ENCODE measurements at places on chromosomes 7 and 10.
A peak's percentile ranks its signal among the peaks of the same experiment; 100 is the strongest.

- DNase-seq, result no peak
Observed at GRCh38 chr7:107854989-107855388, 36.0 kb upstream of the DLD start.

DNA sequence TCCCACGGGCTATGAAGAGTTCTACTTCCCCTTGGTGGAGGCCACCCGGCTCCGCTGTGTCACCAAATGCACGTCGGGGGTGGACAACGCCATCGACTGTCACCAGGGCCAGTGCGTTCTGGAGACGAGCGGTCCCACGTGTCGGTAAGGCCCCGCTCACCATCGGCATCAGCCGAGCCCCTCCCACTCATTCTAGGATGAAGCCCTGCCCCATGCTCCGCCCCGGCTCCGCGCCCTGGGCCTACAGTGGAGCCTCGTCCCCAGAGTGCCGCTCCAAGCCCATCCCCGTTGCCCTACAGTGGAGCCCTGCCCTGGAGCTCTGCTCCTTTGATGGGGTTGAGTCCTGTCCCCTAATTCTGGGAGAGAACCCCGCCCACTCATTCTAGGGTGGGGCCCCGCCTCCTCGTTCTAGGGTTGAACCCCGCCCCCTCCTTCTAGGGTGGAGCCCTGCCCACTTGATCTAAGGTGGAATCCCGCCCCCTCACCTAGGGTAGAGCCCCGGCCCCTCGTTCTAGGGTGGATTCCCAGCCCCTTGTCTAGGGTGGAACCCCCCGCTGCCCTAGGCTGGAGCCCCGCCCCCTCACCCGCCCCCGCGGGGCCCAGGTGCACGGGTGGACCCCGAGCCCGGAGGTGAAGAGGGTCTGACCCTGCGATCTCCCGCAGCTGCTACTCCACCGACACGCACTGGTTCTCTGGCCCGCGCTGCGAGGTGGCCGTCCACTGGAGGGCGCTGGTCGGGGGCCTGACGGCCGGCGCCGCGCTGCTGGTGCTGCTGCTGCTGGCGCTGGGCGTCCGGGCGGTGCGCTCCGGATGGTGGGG lies 3.4 kb upstream of the MUC12 start:
- no peak for DNase-seq

DNA sequence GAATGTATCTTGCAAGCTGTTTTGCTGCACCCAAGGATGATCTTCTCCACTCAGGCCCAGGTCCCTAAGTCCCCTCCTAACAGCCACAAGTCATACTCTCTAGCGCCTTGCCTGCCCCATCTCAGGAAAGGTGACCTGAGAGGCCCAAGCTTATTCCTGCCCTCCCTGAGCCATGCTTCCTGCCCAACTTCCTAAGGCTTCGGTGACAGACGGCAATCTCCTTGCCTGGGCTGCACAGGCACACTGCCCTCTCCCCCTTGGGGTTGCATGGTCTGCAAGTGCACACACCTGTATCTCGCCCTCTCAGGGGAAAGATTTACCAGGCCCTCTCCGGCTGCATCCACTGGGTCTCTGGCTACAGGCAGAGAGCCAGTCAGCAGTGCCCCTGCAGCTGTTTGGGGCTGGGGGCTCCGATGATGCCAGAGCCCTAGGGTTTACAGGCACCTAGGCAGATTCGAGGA lies 771 bp upstream of the ADIRF start:
- no peak for DNase-seq

DNA sequence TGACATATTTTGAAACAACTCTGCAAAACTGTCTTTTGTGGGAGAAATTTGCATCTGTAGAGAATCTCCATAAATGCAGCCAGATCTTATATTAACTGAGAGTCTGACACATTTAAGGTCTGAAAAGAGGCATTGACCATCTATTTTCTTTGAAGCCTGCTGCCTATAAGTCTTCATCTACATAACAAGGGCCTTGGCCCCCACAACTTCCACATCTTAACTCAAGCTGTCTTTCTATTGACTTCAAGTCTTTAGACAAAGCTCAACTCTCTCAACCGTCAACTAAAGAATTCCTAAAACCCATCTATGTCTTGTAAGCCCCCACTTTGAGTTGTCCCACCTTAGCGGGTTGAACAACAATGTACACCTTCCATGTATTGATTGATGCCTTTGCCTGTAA lies 72.4 kb upstream of the ADCY1 start:
- DNase-seq, result no peak

- DNase-seq, result no peak
Observed at GRCh38 chr7:2929321-2930201, 85.5 kb upstream of the GNA12 start.

DNA sequence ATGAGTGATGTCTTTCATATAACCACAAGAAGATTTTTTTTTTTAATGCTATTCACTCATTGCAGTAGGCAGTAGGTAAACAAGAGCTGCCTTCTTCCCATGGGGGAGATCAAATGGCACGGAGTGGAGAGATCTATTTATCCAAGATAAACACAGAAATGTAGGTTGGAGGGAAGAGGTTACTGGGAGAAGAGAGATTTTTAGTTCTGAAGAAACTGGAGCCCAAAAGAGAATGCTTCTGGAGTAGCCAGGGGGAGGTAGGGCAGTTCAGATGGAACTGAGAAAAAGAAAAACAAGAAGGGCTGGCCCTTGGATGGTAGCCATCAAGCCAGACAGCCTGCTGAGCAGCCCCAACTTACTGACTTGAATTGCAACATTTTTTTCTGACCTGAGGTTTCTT lies 270.1 kb upstream of the TPK1 start:
- DNase-seq, result no peak

DNA sequence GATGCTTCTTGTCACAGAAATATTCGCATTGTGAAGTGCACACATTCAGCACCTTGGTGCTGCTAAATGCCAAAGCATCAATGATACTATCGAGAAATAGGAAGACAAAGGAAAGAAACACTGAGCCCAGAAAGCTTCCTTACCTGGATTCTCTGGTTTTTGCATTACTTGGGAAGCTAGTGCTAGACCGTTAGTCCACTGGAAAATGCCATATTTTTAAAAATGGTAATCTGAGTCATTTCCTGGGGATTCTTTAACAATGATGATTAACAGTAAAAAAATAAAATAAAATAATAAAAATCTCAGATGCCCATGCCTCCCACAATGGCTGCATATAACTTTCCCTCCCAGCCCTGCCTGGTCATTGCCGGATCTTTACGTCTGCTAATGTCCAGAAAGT lies 420.1 kb upstream of the MGMT start:
- DNase-seq, result no peak

DNA sequence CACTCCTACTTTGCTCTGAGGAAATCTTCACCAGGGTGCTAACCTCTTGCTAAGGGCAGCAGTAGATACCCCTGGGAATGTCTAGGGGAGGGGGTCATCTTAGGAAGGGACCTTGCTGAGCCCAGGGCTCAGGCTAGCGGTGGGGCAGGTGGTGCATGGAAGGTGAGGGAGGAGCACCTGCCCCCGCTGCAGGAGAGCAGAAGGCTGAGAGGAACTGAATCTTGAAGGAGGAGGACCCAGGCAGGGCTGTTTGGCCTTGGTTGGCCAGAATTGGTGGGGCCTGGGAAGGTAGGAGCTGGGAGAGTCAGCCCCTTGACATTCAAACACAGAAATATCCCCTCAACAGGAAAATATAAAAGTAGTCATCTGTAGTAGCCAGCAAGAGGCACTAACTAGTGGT lies 7.0 kb downstream of the CALHM3 start:
- DNase-seq, result no peak

DNA sequence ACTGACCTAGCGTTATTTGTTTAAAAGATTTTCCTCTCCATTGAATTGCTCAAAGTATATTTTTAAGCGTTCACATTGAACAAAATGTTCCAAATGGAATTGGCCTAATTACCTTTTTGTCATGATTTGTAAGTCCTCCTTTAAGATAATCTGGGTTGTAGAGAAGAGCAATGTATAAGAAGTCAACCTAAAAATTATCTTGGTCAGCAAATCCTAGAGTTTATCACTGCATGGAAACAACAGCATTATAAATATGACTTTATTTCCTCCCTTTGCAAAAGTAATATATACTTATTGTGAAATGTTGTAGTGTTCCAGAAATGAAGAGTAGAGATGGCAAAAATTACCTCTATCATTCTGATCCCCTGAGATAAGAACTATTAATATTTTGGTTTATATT lies 59.2 kb downstream of the TAX1BP1 start:
- no peak for DNase-seq

- DNase-seq, result no peak
Observed at GRCh38 chr10:49738616-49739360, 23.3 kb downstream of the OGDHL start.

DNA sequence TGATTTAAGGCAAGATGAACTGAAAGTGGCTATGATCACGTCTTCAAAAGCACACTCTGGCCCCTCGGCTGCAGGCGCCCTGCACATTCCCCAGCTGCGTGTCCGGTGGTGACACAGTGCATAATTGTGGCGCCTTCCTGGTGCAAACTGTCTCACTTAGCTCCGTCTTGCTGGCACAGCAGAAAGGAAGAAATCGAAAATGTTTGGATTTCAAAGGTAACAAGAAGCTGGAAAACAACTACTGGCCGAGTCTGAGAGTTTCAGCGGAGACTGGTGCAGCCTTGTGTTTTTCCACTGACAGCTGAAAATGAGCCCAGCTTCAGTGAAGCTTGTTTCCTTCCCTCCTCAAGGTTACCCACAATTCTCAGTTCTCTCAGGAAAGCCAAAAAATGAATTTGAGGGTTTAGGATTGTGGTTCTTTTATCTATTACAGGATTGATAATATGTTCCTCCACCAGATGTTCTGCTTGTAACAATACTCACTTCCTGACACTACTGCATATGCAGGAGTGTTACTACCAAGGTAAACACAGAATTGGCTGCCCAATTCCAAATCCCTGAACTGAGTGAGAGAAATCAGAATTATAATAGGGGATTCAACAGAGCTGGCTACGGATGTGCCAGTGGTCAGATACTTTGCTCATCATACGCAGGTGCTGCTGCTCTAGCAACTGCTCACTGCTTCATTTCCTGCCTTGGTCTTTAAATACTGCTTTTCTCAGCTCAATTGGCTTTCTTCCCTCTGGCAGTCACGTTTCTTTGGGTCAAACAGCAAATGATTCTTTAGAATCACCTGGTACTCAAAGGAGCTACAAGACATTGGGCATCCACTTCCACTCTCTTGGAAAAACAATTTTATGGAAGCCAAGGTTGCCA lies 63.7 kb downstream of the TRUB1 start:
- DNase-seq, result no peak

GRCh38 chr7:22885797-22886261 lies 63.2 kb upstream of the TOMM7 start:
- DNase-seq, result no peak

GRCh38 chr7:68776326-68776725 lies 821.9 kb upstream of the AUTS2 start:
- DNase-seq, result no peak

GRCh38 chr10:84493951-84494848 lies 165.8 kb downstream of the CCSER2 start:
- no peak for DNase-seq

DNA sequence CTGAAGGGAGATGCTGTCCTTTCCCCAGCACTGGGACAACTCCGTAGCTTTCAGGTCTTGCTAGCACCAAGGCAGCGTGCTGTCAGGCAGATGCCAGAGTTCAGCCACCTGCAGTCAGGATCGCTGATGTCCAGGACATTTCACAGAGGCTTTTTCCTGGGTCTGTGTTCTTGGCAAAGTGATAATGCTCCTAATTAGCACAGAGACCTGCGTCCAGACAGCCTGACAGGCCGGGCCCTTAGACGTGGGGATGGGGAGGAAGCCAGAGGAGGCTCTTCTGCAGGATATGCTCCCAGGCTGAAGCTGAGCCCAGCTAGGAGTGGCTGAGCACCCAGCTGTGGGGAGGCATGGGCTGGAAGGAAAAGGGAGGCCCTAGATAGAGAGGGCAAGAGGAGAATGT lies 82.5 kb upstream of the TBX20 start:
- DNase-seq, result no peak

DNA sequence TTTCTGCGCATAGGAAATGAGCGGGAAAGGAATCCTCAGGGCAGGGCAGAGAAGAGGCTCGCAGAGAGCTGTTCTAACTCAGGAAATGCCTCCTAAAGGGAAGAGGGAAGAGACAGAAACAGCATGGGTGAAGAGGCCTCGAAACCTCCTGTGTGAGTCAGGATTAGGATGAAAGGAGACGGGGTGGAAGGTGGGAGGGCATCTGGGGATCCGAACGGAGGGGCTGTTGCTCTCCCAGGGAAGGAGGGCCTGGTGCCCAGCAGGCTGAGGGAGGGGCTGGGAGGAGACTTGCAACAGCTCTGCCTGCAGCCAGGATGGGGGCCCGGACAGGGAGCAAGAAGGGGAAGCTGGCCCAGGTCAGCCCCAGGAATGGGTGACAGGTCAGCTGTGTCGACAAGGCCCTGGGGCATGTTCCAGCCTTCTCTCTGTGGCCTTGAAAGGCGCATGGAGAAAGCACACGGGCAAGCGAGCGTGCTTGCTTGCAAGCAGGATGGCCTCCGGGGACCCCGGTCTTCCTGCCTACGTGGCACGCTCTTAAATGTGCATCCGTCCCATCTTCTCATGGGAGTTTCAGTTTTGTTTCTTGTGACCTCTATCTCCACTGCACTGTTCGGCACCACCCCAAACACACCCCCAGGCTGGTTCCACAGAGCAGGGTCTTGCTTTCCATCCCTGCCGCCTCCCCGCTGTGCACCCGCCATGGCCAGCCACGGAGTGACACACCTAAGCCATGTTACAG lies 63.5 kb downstream of the HIPK2 start:
- peak; percentile 23 for DNase-seq

DNA sequence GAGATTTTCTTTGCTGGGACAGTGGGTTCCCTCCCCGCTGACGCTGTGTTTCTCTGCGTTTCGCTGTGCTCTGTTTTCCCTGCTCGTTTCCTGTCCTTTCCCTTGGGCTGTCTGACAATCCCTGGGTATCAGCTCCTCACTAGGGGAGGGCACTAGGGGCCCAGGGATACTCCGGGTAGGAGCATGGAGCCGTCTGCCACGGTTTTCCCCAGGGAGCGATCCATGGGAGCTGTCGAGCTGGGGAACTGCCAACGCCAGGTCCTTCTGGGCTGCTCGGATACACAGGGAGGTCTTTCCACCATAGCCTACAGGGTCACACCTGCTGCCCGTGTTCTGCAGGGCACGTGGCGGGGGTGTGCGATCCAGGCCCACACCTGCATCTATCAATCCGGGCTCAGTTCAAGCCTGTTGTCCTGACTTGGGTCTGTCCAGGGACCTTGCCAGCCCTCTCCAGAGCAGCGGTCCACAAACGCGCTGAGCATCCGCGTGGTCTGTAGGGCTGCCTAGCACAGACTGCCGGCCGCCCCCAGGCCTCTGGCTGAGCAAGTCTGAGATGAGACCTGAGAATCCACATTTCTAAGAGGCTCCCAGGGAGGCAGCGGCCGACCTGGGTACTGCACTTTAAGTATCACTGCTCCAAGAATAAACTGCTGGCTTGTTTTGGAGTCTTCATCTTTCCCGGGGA lies 263.1 kb downstream of the ELFN1 start:
- DNase-seq, result no peak

Measured in skin of body (tissue), 3 donors.